ENCODE measurements at places on chromosomes 6 and 20.

GRCh38 chr6:169665289-169665688 lies 36.5 kb downstream of the WDR27 start:
- no peak for DNase-seq

- no peak for DNase-seq
Measured at GRCh38 chr6:24448828-24449525, 40.4 kb downstream of the GPLD1 start.

DNA sequence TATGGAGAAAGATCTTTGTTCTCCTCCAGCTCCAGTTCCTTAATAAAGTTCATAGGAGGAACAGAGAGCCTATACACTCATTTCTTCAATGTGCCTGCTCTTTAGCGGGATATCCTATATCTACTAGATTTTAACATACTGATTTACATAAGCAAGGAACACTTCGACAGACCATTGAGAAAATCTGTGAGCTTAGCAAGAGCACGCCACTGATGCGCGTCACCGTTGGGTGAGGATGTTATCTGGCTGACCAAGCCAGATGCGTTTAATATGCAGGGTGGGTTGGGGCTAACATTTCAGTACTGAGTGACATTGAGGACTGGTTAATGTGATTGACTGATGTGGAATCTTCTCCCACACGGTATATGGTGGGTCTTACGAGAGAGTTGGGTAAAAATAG lies 233.4 kb downstream of the SOX4 start:
- DNase-seq = no peak

- no peak for DNase-seq
Measured at GRCh38 chr6:128600397-128600951, 80.1 kb upstream of the PTPRK start.

- DNase-seq = no peak
Measured at GRCh38 chr20:55635870-55636269, 369.4 kb downstream of the CBLN4 start.

DNA sequence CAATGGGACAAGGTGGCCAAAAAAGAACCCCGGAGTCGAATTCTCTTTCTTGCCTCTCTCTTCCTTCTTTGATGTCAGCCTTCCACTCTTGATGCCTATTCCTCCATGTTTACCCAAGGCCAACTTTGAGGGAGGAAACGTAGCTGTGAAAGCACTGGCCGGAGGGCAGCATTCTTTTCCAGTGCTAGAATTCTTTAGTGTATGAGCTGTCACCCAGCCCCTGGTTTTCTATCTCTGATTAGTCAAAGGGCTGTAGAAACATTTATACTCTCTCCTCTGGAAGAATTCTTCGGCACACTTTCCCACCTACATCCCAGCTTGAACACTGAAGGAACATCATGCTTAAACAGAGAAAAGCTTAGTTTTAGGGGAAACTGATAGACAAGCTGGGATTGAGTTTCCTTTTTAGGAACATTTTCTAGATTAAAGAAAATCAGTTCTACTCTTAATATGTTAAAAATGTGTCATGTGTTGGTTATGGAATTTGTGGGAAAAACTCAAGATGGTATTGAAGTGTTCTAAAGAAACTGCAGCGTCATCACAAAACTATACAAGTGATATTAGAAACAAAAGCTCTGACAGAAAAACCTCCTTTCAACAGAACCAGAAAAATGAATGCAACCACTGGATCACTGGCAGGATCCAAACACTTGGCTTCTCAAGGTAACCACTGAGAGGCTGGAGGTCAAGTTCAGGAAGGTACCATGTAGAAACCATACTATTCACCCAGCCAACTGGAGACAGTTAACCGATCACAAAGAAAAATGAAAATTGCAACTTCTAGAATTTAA lies 20.7 kb upstream of the UTRN start:
- DNase-seq = no peak

GRCh38 chr20:36871640-36872570 lies 4.0 kb upstream of the TLDC2 start:
- DNase-seq = no peak

- no peak for DNase-seq
Measured at GRCh38 chr6:652865-653264, 4.0 kb downstream of the HUS1B start.

- DNase-seq = no peak
Measured at GRCh38 chr6:159443417-159443920, 249.6 kb downstream of the SOD2 start.

DNA sequence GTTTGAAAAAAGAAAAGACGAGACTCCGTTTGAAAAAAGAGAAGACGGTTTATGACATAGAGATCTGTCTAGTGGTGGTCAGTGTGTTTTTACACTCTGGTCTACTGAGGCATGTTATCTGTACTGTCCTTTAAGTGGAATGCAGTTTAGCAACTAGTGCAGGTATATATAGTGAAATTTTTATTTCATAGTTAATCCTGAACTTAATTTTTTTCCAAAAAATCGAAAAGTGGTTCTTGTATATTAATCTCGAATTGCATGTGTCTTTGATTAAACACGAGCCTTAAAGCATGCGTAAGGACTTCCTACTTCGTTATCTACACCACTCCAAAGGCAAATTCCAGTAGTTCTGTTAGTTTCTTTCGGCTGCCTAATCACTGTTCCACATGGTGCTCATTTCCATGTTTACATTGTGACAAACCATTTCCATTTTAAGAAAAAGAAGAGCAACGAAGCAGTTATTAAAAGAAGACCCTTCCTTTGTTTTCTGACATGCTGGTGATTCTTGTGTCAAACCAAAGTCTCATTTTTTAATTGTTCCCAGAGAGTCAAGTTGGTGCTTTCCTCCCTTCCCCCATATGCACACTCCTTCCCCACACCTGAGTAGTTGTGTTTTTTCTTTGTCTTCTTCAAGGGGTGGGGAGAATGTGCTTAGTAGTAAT lies 2.3 kb downstream of the SNX9 start:
- peak; percentile 48 for DNase-seq

DNA sequence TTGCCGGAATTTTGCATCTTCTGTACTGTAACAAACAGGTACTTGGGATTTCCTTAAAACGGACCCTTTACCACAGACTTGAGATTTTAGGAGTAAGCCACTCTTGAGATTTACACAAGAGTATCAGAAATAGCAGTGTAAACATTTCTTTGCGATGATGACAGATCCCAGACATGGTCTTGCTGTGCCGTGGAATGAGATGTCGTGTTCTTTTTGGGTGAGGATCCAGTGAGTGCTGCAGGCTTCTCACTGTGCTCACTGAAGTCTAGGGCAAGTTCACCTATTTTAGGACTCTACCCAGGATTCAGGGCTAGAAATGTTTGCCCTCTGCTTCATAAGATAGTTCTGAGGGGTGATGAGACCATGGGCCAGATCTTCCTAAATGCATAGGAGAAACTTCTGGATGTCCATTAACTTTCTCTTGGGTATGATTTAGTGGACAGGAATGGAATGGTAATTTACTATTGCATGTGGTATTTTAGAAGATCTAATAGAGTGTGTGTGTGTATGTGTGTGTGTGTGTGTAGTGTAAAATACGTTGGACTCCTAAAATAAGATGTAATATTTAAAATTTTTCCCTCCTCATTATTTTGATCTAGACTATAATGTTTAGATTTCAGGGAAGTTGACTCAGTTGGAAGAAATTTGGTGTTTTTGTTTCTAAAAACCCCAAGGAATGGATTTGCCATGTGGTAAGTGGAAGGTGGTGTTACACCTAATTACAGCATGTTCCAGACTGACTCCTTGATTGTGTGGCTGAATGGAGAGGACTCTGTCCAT lies 8.5 kb downstream of the LRRC1 start:
- DNase-seq = no peak

GRCh38 chr6:99119109-99120031 lies 171.6 kb upstream of the FBXL4 start:
- DNase-seq = peak; percentile 50

DNA sequence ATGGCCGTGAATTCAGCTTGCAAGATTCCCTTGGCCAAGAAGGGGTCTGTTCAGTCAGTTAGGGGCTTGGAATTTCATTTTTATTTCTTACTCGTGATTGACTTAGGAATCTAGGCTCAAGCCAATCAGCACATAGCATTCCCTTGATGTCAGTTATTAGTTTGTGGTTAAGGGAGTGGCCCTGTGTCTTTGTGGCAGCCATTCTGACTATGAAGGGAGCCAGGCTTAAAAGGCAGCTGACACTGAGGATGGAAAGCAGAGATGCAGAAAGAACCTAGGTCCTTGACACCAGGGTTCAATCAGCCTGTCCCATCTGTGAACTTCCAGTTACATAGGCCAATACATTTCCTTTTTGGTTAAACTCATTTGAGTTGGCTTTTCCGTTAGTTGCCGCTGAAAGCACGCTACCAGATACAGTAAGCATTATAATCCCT lies 48.1 kb downstream of the MCUR1 start:
- no peak for DNase-seq

- peak; percentile 32 for DNase-seq
Measured at GRCh38 chr20:25191051-25191450, 4.5 kb upstream of the ENTPD6 start.

- no peak for DNase-seq
Measured at GRCh38 chr20:9794831-9795230, 44.0 kb downstream of the PAK5 start.

DNA sequence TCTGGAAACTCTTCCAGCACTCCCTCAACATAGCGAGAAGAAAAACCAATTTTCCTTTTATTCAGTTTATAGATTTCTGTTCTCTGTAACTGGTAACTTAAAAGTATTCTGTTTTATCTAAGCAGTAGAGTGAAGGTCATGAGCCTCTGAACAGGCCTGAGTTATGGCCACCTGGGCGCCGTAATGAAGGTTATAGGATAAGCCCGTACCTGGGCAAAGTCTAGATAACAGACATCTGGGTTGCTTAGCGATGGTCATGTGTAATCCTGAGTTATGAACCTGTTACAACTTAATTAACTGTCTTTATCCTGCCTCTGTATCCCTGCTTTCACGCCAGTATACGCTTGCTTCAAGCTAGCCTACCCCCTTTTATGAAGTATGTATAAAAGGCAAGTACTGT lies 13.0 kb upstream of the FAM217A start:
- DNase-seq = no peak

DNA sequence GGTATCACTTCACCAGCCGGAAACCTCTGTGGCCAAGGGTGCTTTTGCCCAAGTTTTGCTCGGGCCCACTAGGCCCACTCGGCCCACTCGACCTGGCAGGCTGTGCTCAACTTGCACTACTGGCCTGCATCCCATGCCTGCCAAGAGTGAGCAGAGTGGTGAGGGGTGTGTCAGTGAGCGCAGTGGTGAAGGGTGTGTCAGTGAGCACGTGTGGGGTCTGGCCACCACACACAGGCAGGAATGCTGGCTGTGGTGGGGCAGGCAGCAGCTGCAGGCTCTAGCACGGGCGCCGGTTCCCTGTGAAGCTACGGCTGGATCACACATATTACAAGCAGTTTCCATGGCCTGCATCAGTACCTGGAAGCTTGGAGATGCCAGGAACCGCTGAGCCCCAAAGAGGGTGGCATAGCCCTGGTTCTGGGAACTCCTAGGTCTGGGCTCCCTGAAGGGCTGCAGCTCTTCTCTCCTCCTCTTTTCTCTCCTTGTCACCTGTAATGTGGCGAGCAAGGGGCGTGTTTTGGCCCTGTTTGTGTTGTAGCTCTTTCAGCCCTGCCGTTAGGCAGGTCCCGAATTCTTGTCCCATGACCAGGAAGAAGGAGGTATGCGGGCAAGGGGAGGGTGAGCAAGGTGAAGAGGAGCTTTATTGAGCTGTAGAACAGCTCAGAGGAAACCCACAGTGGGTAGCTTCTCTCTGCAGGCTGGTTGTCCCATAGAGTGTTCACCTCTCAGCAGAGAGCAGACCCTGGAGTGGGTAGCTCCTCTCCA lies 51.0 kb upstream of the CLDN20 start:
- DNase-seq = no peak

DNA sequence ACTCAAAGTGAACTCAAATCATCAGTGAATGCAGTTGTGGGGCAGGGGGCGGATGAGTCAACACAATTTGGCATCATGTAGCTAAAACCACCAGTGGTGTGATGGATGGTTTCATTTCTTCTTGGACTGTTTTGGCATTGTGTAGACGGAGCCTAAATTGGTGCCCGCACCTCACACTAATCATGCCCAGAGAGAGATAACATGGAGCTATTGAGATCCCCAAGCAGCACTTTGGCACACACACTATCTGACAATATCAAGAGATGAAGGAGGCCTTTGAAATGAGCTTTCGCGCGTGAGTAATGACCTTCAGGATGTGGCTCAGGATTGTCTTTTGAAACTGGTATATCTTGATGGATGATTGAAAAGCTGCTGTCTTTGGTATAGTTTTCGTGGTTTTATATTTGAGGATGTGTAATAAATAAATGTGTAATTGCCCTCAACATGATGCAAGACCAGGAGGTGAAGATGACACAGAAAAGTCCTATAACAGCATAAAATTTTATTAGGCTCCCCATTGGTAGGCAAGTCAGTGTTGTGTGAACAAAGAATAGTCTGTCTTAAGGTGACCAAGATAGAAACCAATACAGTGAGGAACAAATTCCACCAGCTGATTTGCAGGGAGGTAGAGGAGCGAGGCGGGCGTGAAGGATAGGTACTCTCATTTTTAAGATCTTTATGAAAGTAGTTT lies 174.2 kb downstream of the TSHZ2 start:
- DNase-seq = no peak

- DNase-seq = no peak
Measured at GRCh38 chr6:40325041-40325440, 262.1 kb downstream of the LRFN2 start.

- DNase-seq = no peak
Measured at GRCh38 chr6:53059648-53060589, 5.3 kb upstream of the FBXO9 start.

GRCh38 chr6:21496706-21497105 lies 96.8 kb upstream of the SOX4 start:
- DNase-seq = no peak

DNA sequence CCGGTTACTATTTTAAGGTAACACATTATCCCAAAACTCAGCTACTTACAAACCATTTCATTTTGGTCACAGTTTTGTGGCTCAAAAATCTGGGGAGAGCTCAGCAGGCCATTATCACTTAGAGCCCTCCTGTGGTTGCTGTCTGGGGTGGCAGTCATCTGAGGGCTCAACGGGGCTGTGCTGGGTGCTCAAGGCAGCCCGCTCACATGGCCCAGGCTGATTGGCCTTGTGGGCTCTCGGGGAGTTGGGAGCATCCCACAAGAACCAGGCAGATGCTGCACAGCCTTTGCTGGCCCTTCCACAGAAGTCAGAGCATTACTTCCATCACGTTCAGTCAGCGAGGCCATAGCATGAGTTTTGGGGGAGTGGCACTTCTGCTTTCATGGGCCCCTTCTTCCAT lies 6.3 kb upstream of the VSX1 start:
- no peak for DNase-seq

DNA sequence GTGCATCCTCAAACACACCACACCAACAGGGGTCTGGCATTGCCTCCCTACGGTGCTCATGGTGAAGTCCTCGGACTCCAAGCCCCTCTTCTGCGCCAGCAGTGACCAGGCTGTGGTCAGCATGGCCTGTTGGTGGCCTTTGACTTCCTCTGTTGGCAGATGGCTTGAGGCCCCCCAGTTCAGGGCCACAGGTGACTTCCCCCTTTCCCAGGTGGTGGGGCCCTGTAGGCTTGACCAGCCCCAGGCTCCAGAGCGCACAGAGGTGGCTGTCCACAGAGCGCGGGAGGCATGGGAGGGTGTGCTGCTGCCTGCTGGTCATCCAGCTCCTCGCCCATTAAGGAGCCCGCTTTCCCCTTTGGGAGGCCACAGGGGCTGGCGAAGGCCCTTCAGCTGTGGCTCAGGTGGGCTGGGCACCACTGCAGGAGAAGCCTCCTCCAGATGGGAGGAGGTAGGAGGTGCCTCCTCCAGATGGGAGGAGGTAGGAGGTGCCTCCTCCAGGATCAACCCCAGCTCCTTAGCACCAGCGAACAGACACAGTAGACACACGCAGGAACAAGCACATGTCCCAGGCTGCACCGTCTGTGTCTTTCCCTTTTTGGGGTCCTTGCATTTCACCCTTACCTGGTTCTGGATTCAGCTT lies 52.1 kb upstream of the BHLHE23 start:
- no peak for DNase-seq
